ENCODE measurements at places on chromosomes 1 and 21.

GRCh38 chr1:115199416-115200132 is 110.3 kb upstream of the TSPAN2 start:
- no peak for DNase-seq

DNA sequence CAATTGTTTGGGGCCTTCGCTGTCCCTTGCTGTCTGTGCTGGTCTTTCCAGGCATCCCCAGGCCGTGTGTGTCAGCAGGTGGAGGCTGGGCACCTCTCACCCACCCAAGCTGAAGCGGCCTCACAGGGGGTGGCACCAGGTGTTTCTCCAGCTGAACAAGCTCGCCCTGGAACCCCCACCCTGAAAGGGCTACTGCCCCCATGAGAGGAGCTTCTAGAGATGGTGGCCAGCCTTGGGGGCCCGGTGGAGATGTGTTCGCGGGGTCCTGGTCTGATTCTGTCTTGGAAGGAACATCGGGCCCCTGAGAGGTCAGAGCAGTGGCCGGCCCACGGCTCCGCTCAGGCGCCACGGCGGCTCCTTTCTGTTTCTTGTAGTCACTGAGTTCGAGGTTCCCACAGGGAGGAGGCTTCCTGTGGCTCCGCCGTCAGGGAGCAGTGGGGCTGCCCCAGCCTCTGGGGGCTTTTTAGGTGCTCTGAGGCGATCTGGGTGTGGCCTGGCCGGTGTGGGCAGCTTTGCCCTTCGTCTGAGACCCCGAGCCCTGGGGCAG is 46.9 kb downstream of the SKI start:
- no peak for DNase-seq

DNA sequence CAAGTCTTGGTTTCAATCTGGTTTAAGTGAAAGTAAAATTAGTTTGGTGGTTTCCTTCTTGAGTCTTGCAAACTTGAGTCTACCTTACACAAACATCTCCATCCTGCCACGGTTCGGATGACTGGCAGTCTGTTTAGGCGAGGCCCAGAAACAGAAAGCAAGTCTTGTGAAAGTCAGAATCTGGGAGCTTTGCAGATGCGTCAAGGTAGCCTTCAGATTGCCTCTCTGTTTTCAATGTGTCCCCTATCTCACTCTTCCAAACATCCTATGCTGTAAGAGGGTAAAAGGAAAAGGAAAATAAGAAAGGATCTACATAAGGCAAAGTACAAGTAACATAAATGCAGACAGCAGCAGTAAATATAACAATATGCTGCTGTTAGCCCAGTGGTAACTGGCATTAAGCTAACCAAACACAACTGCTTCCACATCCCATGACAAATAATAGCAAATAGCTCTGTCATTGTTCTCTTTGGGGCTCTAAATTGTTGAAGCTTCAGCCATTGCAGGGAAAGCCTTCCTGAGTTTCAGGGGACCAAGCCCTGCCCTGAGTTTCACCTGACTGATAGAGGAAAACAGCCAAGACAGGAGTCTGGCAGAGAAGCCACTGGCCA is 26.2 kb upstream of the C1orf105 start:
- peak; percentile 44 for DNase-seq

- no peak for DNase-seq
These were observed 69.8 kb downstream of the SLC35A3 start for GRCh38 chr1:100039591-100039990.

DNA sequence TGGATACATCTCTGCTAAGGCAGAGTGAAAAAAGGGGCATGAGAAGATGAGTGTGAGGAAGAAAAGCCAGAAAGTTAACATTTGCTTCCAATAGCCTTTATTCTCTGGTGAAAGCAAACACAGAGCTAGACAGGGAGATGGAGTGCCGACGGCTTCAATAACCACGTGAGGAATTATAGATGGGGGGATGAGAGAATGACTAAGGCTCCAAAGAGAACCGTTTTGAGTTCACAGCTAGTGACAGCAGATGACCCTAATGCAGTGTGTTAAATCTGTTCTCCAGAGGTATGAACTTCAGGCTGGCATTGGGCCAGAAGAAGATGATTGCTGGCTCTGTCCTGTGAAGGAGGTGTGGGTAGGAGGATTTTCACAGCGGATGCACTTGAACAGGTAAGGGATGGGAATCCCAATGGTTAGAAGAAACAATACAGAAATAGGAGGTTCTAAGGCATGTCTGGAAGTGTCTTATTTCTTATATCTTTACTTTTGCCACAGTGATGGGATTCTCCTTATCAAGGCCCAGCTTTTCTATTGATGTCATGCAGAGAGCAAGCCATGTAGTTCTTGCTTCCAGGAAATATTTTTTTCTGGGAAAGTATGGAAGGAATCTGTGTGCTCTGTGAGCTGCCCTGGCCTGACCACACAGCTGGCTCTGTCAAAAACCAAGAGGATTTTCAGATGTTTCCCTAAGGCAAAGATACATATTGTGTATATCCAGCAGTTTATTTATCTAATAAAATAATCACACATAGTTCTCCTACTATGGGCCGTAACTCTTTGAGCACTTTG is 573.8 kb downstream of the LTN1 start:
- DNase-seq = no peak

DNA sequence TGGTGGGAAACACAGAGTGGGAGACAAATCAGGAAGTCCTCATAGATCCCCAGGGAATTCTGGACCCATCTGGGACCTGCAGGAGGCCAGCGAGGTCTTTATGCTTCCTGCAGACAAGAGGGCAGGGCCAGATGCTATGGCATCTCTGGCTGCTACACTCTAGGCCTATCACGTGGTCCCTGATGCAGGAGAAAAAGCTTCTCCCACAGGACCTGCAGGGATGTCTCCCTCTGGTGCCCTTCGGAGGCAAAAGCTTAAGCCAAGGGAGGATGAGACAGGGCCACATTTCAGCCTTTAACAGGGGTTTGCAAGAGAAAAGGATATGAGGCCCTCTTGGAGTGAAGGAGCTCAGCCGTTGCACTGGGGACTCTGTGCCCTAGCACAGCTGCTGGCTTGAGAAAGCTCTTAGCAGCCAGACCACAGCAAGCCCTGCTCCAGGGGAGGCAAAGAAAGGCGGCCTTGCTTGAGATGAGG is 243.0 kb downstream of the C1orf94 start:
- DNase-seq = no peak

- no peak for DNase-seq
These were observed 87.8 kb upstream of the NRIP1 start for GRCh38 chr21:15152591-15152990.

- DNase-seq = no peak
These were observed 11.2 kb downstream of the C1orf198 start for GRCh38 chr1:230857077-230857476.

- no peak for DNase-seq
These were observed 1.4 kb downstream of the PRAMEF18 start for GRCh38 chr1:13224480-13225060.

DNA sequence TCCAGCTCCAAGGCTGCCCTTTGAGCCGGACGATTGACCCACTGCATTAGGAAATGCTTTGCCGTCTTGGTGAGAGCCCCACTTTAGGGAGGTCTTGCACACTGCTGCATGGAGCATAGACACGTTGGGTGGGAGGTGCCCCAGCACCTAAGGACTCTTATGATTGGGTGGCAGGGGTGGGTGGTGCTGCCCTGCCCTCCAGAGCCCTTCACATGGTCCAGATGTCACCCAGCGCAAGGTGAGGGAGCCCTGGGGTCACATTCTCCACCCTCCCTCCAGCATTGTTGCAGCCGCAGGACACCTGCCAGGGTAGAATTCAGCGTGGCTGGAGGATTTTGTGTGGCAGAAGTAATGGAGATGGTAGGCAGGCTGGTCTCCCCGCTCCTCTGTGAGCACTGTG is 137.4 kb upstream of the COL6A1 start:
- no peak for DNase-seq

DNA sequence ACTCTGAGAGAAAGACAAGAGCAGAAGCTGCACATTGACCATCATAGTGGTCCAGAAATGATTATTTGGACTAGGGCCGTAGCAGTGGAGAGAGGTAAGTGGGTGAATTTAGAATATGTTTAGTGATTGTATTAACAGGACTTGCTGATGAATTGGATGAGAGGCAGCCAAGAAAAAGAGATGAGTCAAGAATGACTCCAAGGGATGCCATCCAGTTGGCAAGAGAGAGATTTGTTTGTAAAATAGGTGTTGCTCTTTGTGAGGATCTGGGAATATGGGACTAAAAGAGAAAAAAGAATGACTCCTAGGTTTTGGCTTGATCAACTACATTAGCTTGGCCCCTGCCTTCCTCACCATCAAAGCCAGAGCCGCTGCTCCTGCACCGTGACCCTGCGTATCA is 54.2 kb upstream of the ARTN start:
- DNase-seq = no peak

DNA sequence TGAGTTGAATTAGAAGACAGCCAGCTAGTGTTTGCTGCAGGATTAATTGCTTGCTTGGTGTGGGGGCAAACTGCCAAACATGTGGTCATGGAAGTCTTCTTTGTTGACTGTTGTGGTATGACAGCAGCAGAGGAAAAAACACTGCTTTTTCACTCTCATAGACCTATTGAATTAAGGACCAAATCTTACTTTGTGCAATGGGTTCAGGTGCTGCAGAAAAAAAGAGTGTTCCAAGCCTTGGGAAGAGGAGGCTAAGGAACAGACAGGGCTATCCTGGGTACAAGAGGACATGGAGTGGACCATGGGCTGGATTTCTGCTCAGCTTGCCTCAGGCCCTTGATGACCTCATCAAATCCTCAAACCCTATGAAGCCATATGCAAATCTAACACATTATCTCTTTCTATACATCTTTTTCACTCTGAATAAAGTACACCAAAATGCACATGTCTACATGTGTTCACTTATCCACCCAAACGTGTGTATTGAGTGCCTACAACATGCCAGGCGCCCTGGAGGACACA is 61.5 kb downstream of the SIPA1L2 start:
- DNase-seq = no peak

GRCh38 chr1:115492880-115493279 is 148.9 kb upstream of the VANGL1 start:
- DNase-seq = no peak

DNA sequence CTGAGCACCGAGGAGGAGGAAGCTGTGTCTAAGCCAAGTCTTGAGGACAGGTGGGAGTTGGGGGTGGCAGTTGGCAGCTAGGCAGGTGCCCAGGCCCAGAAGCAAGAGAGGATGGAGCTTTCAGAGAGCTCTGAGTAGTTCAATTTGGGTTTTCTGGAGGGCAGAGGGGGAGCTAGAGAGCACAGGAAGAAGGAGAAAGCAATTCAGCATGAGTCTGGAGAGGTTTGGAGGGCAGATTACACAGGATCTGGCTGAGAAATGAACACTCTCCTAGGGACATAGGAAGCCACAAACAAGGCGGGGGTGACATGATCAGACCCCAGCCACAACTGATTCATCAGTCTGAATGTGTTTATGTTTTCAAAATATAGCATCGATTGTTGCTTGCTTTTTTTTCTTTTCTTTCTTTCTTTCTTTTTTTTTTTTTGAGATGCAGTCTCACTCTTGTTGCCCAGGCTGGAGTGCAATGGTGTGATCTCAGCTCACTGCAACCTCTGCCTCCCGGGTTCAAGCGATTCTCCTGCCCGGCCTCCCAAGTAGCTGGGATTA is 23.8 kb downstream of the PTPRF start:
- no peak for DNase-seq

DNA sequence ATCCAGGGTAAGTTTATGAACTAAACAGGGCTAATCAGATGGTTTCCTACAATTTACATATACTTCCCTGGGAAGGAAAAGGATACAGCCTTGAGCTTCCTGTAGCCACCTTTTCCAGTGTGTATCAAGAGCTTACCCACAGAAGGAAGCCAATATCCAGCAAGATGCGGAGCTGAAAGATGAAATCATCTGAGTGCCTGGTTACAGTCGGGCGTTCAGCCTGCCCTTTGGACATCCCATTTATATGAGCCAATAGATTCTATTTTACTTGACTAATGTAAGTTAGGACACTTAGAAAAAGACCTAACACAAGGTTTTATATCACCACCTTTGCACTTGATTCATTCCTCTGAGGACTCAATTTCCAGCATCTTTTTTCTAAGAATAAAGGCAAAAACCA is 108.2 kb downstream of the UCHL5 start:
- DNase-seq = no peak

DNA sequence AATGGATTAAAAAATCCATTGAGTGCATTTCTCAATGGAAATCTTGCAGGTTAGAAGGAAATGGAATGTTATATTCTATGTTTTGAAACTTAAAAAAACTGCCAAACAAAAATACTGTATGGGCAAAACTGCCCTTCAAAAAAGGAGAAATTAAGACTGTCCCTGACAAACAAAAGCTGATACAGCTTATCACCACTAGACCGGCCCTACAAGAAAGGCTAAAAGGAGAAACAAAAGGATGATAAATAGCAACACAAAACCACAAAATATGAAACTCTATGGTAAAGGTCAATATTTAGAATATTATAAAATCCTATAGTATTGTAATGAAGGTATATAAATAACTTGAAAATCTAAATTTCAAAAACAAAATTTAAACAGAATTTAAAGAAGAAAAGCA is 60.0 kb downstream of the SLC25A24 start:
- no peak for DNase-seq

GRCh38 chr1:63753591-63753990 is 20.2 kb upstream of the ROR1 start:
- no peak for DNase-seq

GRCh38 chr1:99820546-99820945 is 29.6 kb upstream of the AGL start:
- peak; percentile 7 for DNase-seq

DNA sequence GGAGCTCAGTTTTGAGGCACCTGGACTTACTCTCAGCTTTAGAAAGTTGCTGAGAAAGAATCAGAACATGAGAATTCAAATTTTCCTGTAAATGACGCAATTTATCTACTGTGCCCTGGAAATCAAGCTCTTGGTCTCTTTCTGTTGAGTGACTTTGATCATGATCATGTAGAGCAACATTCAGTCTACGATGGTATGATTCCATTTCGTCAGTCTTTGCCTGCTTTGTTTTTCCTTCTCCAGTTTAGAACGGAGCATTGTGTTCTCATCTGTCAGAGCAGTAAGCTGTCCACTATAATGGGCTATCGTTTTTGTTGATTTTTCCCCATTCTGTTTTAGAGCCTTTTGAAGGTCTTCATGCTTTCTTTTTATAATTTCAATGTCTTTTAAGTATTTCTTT is 20.7 kb downstream of the SFT2D2 start:
- DNase-seq = no peak

DNA sequence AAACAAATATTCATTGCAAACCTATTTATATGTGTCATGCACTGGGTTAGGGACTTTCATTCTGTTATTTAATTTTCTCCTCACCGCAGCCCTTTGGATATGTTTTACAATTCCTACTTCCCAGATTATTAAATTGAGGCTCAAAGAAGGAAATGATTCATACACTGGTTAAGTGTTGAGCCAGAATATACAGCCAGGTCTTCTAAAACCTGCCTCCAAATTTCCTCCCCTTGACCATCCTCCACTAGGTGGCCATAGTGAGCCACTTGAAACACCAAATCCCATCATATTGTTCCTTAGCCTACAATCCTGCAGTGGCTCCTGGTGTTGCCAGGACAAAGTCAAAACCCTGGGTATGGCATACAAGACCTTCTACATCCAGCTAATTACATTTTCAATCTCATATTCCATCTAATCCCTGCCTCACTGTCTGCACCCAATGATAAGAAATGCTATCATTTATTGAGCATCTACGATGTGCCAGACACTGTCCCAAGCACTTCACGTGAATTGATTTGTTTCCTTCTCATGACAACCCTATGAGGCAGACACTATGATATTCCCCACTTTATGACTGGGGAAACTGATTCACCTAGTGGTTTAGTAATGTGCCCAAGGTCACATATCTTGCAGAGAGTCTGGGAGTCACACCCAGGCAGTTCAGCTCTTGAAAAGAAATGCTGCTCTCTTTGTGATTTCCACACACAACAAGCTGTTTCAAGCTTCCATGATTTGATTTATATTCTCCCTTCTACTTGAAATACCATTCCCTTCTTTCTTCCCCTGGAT is 23.6 kb upstream of the KIRREL1 start:
- no peak for DNase-seq
